ENCODE measurements at places on chromosomes 4 and X.

DNA sequence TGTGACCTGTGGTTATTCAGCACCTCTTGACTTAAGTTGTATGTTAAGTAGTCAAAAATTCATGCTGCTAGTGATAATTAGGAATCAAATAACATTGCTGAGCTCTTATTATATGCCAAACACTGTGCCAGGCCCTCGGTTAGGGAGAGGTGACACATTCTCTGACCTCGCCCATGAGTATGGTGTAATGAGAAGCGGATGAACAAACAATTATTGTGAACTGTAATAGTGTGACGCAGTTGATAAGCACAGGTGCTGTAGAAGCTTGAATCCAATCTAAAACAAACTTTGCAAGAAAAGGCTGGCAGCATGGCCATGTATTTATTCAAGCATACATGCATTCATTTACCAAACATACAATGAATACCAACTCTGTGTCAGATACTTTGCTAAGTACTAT, 303.5 kb upstream of the HS3ST1 start:
- no peak for DNase-seq

DNA sequence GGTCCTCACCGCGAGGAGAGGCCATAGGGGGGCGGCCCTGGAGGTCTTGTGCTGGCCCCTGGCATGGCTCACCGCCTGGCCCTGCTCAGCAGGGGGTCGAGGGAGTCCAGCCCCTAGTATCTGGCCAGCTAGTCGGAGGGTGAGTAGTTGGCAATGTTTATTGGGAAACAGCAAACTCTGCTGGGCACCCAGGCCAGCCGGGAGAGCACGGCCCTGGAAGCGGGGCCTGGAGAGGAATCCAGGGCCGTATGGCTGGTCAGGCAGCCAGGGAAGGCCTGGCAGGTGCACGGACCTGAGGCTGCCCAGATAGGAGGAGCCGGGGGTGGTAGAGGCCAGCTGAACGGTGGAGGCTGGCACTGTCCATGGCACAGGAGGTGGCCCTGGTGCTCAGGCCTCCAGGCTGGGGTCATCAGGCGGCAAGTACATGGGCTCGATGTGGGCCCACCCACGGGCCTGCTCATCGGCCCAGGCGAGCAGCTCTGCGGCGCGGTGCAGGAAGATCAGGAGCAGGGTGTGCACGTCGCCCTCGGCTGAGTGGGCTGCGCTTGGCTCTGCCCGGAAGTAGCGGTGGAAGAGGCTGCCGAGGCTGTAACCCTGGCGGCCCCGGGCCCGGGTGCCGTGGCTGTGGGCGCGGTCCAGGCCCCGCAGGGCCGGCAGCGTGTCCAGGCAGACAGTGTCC, 1.4 kb downstream of the TREX2 start:
- no peak for DNase-seq

GRCh38 chrX:68692651-68693050, 45.2 kb downstream of the STARD8 start:
- DNase-seq: no peak

DNA sequence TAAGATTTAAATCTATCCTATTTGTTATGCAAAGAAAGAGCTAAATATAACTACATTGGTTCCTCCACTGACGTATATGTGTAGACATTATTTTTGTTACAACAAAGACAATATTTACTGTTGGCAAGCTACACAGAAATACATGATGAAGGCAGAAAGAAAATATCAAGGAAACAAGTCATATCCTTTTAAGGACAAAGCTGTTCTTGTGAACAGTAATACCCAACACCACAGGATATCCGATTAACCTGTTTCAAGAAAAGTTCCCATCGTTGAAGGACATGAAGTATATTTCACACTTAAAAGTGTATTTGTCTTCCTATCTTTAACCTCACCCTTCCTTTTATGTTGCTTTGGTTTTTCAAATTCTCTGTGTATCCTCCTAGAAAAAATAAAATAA, 235.8 kb upstream of the AADAT start:
- DNase-seq: no peak

DNA sequence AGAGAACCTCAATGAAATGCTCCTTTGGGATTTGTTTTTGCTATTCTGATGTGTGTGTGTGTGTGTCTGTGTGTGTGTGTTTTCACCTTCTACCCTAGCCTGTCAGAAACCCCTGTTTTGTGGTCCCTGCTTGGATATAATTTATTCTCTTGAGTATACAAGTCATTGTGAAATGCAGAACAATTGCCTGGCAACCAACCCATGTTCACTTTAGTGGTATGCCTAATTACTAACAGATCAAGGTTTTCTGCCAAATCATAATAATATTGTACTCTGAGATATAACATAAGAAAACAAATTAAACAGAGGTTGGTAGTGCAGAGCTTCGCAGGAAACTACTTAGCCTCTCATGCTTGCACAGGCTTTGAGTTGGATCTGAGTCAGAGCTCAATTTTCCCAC, 7.0 kb upstream of the TET2 start:
- DNase-seq: no peak

- DNase-seq: no peak
Observed at GRCh38 chrX:153766871-153767673, 3.0 kb downstream of the PLXNB3 start.

DNA sequence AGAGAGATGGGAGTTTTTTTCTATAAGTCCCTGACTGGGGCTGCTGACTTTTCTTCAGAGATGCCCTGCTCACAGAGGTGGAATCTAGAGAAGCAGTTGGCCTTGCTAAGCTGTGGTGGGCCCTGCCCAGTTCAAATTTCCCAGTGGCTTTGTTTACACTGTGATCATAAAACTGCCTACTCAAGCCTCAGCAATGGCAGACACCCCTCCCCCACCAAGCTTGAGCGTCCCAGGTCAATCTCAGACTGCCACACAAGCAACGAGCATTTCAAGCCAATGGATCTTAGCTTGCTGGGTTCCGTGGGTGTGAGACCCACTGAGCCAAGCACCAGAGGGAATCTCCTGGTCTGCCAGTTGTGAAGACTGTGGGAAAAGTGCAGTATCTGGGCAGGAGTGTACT, 199.8 kb upstream of the WDFY3 start:
- DNase-seq: no peak

DNA sequence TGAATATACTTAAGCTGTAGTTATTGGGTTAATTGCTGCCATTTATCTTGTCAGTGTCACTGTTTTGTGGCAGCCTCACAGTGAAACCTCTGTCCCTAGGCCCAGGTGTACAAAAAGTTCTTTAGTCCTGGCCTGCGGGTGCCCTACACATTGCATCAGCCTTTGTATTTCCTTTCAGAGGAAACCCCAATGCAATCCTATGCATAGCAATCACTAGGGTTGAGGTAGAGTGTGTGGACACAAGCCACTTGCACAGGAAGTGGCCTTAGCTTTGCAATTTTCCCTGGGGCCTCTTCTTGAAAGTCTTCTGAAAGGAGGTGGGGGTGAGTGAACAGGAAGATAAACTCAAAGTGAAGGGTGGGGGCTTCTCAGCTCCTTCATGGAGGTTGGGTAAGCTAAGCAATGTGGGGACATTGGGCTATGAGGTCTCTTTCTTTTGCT, 27.8 kb downstream of the VSIG4 start:
- DNase-seq: peak; percentile 27

- DNase-seq: no peak
Observed at GRCh38 chr4:116878280-116878679, 207.1 kb downstream of the TRAM1L1 start.

GRCh38 chr4:84938316-84938715, 28.2 kb downstream of the WDFY3 start:
- no peak for DNase-seq

DNA sequence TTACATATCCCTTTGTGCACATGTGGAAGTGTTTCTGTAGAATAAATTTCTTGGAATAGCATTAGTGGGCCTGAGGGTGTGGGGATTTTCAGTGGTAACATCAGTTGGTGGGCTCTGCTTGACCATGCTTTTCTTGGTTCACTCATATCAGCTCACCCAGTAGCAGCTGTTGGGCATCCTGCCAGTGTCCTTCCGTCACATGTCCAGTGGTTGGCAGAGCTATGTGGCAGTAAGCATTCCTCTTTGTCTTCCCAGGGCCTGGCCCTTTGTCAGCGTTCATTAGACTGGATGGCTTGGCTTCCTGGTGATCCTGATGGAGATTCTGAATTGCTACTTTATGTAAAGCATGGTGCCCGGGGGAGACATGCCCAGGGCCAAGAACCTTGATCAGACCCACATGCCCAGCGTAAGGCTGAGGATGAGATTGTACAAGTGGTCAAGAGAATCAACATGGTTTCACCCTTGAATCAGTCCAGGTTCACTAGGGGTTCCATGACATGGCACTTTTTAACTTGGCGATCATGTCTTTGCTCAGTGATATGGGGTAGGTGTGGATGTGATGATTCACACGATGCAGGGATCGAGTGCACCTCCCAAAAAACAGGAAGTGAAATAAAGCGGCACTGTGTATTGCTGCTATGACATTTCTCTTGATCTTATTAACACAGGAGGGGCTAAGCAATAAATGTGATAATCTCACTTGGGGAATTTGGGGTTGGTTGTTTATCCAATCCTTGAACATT, 72.1 kb upstream of the IGFBP7 start:
- no peak for DNase-seq

GRCh38 chr4:173420801-173421200, 21.9 kb upstream of the SCRG1 start:
- no peak for DNase-seq

DNA sequence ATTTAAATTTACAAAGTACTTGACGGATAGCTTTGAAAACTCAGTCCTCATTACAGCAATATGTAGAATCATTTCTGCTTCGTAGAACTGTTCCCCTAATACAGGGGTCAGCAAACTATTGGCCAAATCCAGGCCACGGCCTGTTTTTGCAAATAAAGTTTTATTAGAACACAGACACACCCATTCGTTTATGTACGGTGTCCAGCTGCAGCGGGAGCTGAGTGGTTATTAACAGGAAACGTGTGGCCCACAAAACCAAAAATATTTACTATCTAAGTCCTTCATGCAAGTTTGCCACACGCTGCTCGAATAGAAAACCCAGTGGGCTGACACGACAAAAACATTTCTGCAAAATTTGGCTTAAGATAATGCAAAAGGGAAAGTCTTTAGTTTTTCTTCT, 146.5 kb downstream of the AFAP1 start:
- no peak for DNase-seq

DNA sequence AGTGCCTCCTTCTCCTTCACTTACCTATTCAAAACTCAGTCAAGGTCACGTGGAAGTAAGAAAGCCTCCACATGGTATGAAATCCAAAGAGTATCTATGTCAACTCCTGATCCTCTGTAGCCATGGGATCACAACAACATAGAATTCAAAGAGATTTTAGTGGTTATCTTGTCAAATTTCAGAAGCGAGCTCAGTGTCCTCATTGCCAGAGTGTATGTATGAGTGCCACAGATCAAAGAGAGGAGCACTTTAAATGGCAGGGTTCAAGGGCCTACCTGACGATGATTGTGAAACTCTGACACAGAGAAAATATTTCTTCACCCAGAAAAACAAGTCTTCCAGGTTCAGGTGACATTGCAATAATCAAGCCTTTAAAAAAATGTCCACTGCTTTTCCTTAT, 1.2 kb upstream of the ACE2 start:
- no peak for DNase-seq

- DNase-seq: no peak
Observed at GRCh38 chrX:107940095-107940494, 42.1 kb downstream of the TEX13B start.

DNA sequence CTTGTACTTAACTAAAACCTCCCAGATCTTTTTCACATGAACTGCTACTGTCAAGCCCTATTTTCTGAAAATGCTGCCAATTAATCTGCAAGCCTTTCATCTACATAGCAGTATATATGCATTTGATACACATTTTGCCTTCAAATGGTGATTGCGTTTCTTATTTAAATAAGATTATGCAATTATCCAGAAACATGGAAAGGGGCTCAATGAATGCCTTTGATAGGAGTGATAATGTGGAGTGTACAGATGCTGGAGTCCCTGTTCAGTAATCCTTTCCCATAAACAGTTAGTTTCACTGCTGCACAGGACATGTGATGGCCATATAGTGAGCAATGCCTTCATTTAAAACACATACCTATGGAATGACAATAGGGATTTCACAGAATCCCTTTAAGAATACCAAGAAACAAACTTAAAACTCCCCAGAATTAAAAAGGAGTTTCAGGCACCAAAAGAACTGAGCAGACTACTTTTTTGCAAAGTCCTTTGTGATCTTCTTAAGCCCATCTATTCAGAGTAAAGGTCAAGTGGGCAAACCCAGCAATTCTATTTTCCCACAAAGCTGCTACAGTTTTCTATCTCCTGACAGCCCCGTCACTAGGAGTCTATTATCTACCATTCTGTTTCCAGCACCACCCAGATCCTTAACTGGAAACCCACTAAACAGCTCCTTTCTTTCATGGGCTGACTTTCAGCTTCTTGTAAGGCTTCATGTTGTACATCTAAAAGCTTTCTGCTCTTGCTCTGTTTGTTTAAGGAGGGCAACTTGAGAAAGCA, 120.3 kb downstream of the UNC5C start:
- no peak for DNase-seq

DNA sequence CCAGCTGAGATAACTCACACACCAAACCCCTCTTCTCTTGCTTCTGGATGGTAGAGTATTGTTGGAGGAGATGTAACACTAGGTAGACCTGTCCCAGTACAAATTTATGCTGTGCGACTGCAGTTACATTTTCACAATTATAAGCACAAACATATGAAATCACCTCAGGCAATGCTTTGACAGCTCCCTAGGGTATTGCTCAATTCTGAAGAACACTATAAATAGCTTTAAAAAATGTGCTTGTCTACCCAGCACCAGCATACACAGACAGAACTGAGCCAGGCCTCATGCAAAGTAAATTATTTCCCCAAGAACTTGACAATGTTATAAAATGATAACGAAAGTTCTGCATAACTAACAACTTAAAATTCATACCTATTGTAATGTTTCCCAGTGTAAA, 1999.1 kb upstream of the ADGRL3 start:
- DNase-seq: no peak

- DNase-seq: no peak
Observed at GRCh38 chr4:16070203-16070602, 13.6 kb downstream of the PROM1 start.

GRCh38 chr4:140311257-140311835, 62.1 kb upstream of the SCOC start:
- no peak for DNase-seq

DNA sequence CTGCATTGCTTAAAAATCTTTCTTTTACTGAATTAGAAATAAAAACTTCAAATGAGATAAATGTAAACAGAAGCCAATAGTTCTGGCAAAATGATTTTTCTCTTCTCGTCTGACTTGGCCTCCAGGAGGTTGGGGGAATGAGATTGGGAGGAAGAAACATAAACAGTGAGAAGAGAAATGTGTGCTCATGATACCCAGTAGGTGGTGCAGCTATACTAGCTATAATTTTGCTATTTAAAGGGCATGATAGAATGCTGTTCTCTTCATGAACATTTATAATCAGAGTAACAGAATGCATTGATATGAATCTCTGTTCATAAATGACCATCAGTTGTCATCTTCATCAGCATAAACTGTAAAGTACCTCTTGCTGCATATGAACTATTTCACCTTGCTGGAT, 85.5 kb downstream of the TACR3 start:
- DNase-seq: no peak

GRCh38 chr4:100189820-100190642, at the start of gene DDIT4L:
Gene DDIT4L, minus strand, starts transcription at chr4:100190468. Its CDS starts 485 bp downstream, at chr4:100189983.
- DNase-seq: peak; percentile 13
